ENCODE measurements at places on chromosomes 6 and 20. TPM values are rescaled to one million over a fixed set of nuclear protein-coding genes. Genes with fewer than 3 reads are reported as not detected.

Gene SYNJ2
- total RNA-seq: 27.7 TPM

Gene NKAIN4
- total RNA-seq: not detected

Gene WFDC2
- total RNA-seq: 1.3 TPM

DNA sequence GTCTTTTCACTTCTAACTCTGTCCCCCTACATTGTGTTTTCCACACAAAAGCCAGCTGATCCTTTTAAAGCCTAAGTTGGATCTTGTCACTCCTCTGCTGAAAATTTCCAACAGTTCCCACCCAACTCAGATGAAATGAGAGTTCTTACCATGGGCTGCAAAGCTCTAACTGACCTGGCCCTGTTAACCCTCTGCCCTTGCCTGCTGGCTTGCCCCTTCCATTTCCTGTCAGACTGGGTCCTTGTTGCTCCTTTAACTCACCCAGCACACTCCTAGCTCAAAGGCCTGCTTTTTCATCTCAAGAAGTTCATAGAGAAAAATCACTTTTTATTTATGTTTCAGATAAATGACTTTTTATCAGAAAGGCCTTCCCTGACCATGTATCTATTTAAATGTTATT is 66.5 kb upstream of the HEY2 start:
- peaks cover 20% of the 10 kb centered on the region for H3K27me3 ChIP-seq
- peaks cover 7% of the 10 kb centered on the region for H3K4me1 ChIP-seq
- DNase-seq: no peak
- H3K4me3 ChIP-seq: no peak overlapping the region
- H3K36me3 ChIP-seq: no peaks in the 10 kb centered on the region

DNA sequence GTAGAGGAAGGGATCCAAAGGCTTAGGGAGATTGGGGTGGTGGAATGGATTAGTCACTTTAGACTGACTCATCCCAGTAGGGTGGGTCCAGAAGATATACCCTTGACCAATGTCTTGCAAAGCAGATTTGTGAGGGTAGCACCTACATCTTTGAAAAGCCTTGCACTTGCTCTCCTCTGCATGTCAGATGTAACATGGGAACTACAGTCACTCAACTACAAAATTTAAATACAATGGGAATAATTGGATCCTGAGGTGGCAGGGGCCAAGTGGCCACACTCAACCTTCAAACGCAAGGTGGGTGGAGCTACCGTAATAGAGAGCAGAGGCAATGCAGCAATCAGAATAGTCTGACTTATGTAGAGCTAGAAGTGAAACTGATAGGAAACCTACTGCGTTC is 71.2 kb downstream of the ME1 start:
- H3K36me3 ChIP-seq: no peaks in the 10 kb centered on the region
- peaks cover 2% of the 10 kb centered on the region for H3K27me3 ChIP-seq
- H3K4me1 ChIP-seq: no peaks in the 10 kb centered on the region
- no peak overlapping the region for H3K4me3 ChIP-seq
- DNase-seq: no peak

Measured in activated CD8-positive, alpha-beta T cell treated with anti-CD3 and anti-CD28 coated beads for 36 hours (primary cell).